ENCODE measurements at places on chromosomes 3 and 15.

DNA sequence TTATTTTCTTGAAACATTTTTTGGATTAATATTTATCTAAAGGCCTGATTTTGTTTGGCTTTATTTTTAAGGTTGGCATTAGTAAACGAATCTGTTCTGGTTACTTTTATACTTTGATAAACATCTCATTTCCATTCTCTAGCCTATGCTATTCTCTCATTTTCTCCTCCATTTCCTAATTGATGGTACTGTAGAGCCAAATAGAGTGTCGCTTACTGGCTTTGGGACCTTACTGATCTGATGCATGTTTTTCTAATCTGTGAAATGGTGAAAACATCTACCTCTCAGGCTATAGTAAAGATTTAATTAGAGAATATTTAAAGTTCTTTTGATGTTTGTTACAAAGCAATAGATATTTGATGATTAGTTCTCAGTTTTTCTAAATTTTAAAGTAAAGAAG, 1.6 kb downstream of the LNP1 start:
- no peak for ATAC-seq

- peak; percentile 40 for ATAC-seq
These were observed 2.4 kb downstream of the CIB1 start for GRCh38 chr15:90231028-90232017.

DNA sequence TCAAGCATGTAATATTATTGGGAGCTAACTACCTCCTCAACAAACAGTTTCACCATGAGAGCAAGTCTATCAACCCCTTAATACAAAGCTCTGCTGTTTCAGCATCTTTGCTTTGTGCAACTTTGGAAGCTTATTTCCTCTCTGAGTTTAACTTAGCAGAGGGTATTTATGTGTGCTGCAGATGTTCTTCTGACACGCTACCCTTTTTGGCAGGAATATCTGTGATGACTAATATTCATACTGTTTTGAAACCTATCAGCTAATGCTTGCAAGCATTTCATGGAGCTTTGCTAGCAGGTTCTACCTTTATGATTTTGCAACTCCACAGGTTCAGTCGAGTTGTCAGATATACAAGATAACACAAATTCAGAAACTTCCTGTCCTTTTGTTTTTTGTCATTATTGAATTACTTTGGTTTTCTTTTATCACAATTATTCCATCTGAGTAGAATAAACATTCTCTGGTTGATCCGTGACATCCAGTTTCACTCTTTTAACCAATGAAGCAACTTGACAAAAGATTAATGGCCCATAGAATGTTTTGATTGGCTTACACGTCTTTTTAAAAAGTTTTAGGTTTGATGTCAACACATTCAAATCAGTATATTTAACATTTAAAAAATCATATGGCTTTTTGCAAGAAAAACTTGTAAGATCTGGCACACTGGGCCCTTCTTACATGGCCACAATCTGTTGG, 1.7 kb upstream of the SLC9A9 start:
- no peak for ATAC-seq

GRCh38 chr3:4806535-4807108, 172.6 kb upstream of the BHLHE40 start:
- no peak for ATAC-seq

- ATAC-seq, result no peak
These were observed 1.4 kb upstream of the CLEC3B start for GRCh38 chr3:45024542-45025255.

GRCh38 chr3:196406811-196407470, 25.3 kb downstream of the UBXN7 start:
- no peak for ATAC-seq
